Pancreas (tissue), 10 donors: ENCODE measurements at places on chromosomes 5 and 9. TPM values are rescaled to one million over a fixed set of nuclear protein-coding genes. Genes with fewer than 3 reads are reported as not detected.

The NUTM2G gene
- total RNA-seq: not detected

The PPP2R2B gene
- total RNA-seq: 0.67 TPM

DNA sequence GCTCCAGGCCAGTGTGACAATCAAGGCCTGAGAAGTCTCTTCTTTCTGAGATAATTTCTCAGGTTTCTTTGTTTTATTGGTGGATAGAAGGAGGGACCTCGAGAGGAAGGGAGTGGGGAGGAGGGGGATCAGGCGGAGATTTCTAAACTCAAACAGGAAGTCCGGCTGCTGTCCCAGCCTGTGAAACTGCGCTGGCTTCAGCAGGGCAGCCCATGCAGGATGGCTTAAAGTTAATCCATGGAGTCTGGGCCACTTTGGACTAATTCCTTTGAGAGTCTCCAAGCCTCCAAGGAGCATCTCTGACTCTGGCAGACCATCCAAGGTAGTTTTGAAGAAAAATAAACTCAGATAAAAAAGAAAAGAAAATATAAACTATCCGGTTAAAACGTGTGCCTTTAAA lies 378.5 kb downstream of the MLLT3 start:
- no peak for DNase-seq
- H3K4me3 ChIP-seq: no peak overlapping the region
- H3K36me3 ChIP-seq: no peaks in the 10 kb centered on the region
- H3K27me3 ChIP-seq: no peaks in the 10 kb centered on the region

The TMEFF1 gene
- total RNA-seq: 0.09 TPM

DNA sequence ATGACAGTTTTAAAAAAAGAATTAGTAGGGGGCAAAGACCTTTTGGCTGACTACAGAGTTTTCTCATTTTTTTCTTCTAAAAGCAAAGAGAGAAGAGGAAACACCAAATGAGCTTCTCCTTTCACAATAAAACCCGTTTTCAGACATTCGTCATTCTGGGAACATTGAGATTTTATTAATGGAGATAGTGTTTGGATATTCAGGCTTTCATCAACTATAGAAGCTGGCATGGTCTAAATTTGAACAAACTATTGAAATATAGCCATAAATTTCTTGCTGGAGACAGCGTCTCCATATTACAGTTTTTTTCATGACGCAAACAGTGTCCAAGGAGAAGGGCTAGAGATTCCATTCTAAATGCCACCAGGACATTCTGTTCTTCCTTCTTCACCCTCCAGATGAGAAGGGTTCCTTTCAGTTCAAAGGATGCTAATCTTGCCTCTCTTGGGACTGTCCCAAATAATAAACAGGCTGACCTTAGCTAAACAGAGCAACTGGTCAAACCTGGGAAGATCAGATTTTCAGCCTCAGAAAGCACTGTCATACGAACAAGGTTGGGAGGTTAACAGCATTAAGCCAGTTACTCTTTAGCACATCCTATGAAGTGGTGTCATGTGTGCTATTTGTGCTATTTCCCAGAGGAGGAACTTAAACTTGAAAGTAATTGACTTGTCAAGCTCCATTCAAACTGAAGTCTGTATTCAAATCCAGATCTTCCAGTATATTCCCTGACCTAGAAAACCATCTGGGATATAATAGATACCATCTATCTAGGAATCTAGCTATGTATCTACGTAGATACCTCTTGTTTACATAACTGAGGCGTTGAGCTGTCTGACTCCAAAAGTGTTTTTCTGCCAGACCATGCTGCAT lies 125.6 kb downstream of the LPAR1 start:
- H3K27ac ChIP-seq: no peak overlapping the region
- H3K4me1 ChIP-seq: no peaks in the 10 kb centered on the region

The RETREG1 gene
- total RNA-seq: 15.6 TPM

GRCh38 chr9:99782962-99783718 lies 38.5 kb upstream of the NR4A3 start:
- H3K27ac ChIP-seq: no peak overlapping the region
- H3K4me1 ChIP-seq: no peaks in the 10 kb centered on the region
- no peaks in the 10 kb centered on the region for H3K36me3 ChIP-seq
- DNase-seq: no peak
- H3K4me3 ChIP-seq: no peak overlapping the region

GRCh38 chr9:71589612-71590011 lies 178.7 kb downstream of the CEMIP2 start:
- DNase-seq: no peak
- no peaks in the 10 kb centered on the region for H3K4me1 ChIP-seq
- no peaks in the 10 kb centered on the region for H3K27me3 ChIP-seq

The RNF208 gene
- 3.4 TPM for total RNA-seq

GRCh38 chr9:17280350-17281012 lies 145.6 kb downstream of the CNTLN start:
- H3K27me3 ChIP-seq: no peaks in the 10 kb centered on the region
- H3K4me1 ChIP-seq: no peaks in the 10 kb centered on the region
- H3K27ac ChIP-seq: no peak overlapping the region
- H3K36me3 ChIP-seq: no peaks in the 10 kb centered on the region
- H3K4me3 ChIP-seq: no peak overlapping the region

DNA sequence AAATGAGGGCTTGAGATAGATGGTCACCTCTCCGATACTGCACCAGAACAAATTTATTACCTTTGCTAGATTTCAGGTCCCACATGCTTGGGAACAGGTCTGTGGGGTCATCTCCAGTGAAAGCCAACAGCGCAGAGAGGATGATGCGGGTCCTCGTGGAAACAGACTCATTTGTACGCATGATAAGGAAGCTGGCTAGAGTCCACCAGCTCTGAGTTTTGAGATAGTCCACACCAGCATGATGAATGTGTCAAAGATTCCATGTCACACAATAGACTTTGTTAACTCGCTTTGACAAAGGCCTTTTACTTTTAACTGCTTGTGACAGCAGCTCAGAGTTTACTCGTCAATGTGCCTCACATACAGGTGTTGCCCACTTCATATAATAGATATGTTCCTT lies 105.4 kb upstream of the TBCA start:
- no peak overlapping the region for H3K4me3 ChIP-seq
- DNase-seq: no peak
- no peak overlapping the region for H3K27ac ChIP-seq

GRCh38 chr5:179805070-179805528 lies 1.6 kb downstream of the MGAT4B start:
- no peaks in the 10 kb centered on the region for H3K4me1 ChIP-seq
- peak; percentile 43 for DNase-seq
- H3K27ac ChIP-seq: peak overlapping the region; percentile 81
- H3K36me3 ChIP-seq: peaks cover 4% of the 10 kb centered on the region
- H3K27me3 ChIP-seq: no peaks in the 10 kb centered on the region

DNA sequence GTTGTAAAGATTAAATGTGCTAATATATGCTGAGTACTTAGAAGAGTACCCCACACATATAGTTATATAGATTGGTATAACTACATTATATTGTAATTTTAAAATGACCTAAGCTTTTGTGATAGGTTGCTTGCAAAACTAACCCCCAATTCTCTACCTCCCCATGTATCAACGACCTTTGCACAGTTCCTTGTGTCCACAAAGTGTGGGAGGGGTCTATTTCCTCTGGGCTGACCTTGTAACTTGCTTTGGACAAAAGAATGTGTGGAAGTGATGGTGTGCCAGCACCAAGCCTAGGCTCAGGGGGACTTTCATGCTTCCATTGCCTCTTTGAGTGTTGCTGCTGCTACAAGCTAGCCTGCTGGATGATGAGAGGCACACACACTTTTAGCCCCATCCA lies 20.6 kb downstream of the C5 start:
- no peaks in the 10 kb centered on the region for H3K27me3 ChIP-seq
- no peak overlapping the region for H3K4me3 ChIP-seq
- DNase-seq: no peak
- no peaks in the 10 kb centered on the region for H3K4me1 ChIP-seq
- H3K27ac ChIP-seq: no peak overlapping the region

- H3K27ac ChIP-seq: no peak overlapping the region
- H3K27me3 ChIP-seq: no peaks in the 10 kb centered on the region
- DNase-seq: no peak
- no peak overlapping the region for H3K4me3 ChIP-seq
- H3K36me3 ChIP-seq: no peaks in the 10 kb centered on the region
Observed at GRCh38 chr5:4720831-4721230, 419.3 kb upstream of the ADAMTS16 start.

DNA sequence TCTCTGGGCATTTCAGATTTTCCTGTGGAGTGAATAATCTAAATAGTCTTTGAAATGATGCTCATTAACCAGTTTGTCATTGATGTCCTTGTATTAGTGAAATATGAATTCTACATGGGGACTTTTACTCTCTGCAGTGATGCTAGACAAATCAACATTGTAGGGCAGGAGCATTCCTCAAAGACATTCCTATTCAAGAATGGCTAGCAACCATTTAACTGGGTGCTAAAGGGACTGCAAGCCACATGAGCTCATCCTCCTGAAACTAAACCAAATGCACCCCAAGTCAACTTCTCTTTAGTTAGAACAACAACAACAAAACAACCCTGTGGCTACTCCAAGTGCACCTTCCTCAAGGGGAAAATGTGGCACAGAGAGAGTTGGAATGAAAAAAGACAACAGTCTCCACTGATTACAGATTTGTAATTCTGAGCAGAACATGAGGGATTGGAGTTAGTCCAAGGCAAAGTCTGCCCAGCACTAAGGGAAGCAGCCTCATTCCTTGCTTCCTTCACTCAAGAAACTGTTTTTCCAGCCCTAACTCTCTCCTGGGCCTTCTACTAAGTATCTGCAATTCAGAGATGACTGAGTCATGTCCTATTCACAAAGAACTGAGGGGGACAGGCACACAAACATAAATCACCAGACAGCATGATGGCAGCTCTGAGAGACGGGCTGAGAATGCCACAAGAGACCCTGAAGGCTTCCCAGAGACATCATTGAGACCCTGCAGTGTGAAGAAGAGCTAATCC lies 82.0 kb upstream of the WWC1 start:
- DNase-seq: no peak
- no peaks in the 10 kb centered on the region for H3K27me3 ChIP-seq
- H3K36me3 ChIP-seq: no peaks in the 10 kb centered on the region
- no peak overlapping the region for H3K27ac ChIP-seq
- no peaks in the 10 kb centered on the region for H3K4me1 ChIP-seq
- no peak overlapping the region for H3K4me3 ChIP-seq

The DRD1 gene
- 0.06 TPM for total RNA-seq

The KCNMB1 gene
- total RNA-seq: 0.08 TPM

- no peaks in the 10 kb centered on the region for H3K4me1 ChIP-seq
- no peak overlapping the region for H3K4me3 ChIP-seq
- no peak overlapping the region for H3K27ac ChIP-seq
- H3K36me3 ChIP-seq: no peaks in the 10 kb centered on the region
Observed at GRCh38 chr5:180470361-180470760, 23.8 kb upstream of the CNOT6 start.

The MYOZ3 gene
- 0.38 TPM for total RNA-seq

DNA sequence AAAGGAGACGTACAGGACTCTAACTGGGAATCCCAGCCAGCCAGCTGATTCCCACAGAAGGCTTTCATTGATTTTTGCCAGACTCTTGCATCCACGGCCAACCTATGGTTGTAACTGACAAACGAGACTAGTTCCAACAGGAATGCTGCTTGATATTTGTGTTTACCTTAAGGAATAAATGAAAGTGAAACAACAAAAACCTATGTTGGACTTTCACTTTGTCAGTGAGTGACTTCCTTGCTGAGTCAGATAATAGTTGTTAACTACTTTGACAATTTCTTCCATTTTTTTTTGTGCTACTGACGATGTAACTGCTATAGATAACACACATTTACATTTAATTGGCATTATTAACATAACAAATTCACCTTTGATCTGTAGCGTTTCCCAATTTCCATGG lies 63.4 kb upstream of the LRRTM2 start:
- H3K4me1 ChIP-seq: no peaks in the 10 kb centered on the region
- H3K4me3 ChIP-seq: no peak overlapping the region
- H3K27ac ChIP-seq: no peak overlapping the region
- no peaks in the 10 kb centered on the region for H3K36me3 ChIP-seq
- no peaks in the 10 kb centered on the region for H3K27me3 ChIP-seq

DNA sequence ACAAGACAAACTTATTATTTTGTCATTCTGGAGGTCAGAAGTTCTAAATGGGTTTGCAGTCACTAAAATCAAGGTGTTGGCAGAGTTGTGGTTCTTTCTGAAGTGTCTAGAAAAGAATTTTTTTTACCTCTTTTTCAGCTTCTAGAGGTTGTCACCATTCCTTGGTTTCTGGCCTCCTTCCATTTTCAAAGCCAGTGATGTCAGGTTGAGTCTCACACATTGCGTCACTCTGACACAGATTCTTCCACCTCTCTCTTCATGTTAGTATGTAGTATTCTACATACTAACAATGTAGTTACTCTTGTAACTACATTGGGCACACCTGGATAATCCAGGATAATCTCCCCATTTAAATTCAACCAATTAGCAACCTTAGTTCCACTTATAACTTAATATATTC lies 290.3 kb downstream of the RFX3 start:
- H3K4me3 ChIP-seq: no peak overlapping the region
- DNase-seq: no peak
- H3K27ac ChIP-seq: no peak overlapping the region

The PAIP1 gene
- total RNA-seq: 30.7 TPM

The PLPPR1 gene
- total RNA-seq: 0.55 TPM

DNA sequence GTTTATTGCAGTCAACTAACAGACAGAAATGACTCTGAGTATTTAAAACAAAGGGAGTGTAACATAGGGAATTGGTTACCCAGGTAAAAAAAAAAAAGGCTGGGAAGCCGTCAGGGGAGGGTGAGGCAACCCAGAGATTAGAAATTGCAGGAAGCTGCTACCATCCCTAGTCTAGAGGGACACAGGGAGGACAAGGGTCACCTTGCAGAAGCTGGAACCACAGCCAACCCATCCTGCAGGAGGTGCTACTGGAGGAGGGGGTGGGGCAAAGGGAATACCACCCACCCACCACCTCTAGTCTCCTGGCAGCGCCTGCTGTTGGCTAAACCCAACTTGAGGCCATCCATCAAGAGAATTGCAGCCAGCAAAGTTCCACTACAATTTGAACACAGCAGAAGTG lies 6.5 kb downstream of the CAST start:
- no peak overlapping the region for H3K27ac ChIP-seq
- no peak overlapping the region for H3K4me3 ChIP-seq
- no peaks in the 10 kb centered on the region for H3K4me1 ChIP-seq

DNA sequence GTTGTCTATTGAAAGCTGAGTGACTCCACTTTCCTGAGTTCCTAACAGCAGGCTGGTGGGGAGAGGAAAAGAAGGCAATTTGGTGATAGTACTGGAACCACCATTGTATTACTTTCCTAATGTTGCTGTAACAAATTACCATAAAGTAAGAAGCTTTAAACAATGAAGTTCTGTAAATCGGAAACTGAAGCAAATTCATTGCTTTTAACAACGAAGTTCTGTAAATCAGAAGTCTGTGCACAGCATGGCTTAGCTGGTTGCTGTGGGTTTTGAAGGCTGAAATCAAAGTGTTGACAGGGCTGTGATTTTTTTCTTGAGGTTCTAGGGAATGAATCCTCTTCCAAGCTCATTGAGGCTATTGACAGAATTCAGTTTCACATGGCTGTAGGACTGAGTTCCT lies 72.3 kb downstream of the SLC44A1 start:
- no peaks in the 10 kb centered on the region for H3K27me3 ChIP-seq
- H3K4me1 ChIP-seq: peaks cover 13% of the 10 kb centered on the region
- no peaks in the 10 kb centered on the region for H3K36me3 ChIP-seq
- no peak overlapping the region for H3K27ac ChIP-seq
- no peak for DNase-seq

GRCh38 chr5:107669096-107670031 lies 1.4 kb downstream of the EFNA5 start:
- no peaks in the 10 kb centered on the region for H3K27me3 ChIP-seq
- no peak for DNase-seq
- no peaks in the 10 kb centered on the region for H3K36me3 ChIP-seq
